NCI-H2029 treated with DMSO at 0.1 percent for 48 hours (cell line): ENCODE measurements at places on chromosomes 12 and 14.
A peak's percentile ranks its signal among the peaks of the same experiment; 100 is the strongest.

GRCh38 chr14:60502541-60502940 is 6.4 kb upstream of the SIX6 start:
- no peak for DNase-seq

DNA sequence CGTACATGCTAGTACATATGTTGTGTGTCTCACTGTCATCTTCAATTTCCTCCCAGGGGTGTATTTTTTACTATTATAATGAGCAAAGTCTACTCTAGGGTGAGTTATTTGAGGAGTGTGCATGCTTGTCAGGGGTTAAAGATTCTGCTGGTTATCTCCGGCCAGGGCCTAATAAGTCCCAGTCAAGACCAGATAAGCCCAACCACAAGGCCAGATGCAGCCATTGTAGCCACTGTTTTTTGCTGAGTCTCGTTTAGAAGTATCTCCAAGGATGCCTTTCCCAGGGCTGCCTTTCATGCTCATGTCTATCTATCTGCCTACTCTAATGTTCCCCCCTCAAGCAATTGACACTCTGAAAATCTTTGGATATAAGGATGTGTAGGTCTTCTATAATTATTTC is 300.5 kb downstream of the IPO8 start:
- no peak for DNase-seq

DNA sequence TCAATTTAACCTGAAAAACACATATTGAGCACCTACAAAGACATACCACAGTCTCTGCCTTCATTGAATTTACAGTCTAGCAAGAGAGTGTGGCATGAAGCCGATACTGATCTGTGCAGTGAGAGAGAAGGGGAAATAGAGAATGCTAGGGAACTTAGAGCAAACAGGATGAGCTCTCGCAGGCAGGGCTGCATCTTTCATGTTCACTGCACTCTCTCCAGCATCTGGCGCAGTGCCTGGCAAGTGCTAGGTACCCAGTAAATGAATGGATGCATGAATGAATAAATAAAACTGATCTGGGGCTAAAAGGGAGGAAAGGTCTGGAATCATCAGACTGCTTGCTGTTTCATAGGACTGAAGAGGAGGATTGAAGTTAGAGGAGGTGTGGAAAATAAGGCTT is 256.5 kb upstream of the NPAS3 start:
- DNase-seq, result peak; percentile 75

GRCh38 chr12:93888964-93889363 is 211.8 kb downstream of the CRADD start:
- DNase-seq, result no peak

DNA sequence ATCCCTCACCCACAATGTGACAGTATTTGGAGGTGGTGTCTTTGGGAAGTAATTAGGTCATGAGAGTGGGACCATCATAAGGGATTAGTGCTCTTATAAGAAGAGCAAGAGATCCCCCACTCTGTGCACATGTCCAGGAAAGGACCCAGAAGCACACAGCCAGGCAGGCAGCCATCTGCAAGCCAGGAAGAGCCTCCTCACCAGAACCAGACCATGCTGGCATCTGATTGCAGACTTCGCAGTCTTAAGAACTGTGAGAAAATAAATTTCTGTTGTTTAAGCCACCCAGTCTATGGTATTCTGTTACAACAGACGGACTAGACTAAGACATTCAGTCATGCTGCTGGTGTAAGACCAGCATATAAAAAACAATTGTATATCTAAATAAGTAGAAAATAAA is 69.8 kb downstream of the EFCAB11 start:
- DNase-seq, result no peak

DNA sequence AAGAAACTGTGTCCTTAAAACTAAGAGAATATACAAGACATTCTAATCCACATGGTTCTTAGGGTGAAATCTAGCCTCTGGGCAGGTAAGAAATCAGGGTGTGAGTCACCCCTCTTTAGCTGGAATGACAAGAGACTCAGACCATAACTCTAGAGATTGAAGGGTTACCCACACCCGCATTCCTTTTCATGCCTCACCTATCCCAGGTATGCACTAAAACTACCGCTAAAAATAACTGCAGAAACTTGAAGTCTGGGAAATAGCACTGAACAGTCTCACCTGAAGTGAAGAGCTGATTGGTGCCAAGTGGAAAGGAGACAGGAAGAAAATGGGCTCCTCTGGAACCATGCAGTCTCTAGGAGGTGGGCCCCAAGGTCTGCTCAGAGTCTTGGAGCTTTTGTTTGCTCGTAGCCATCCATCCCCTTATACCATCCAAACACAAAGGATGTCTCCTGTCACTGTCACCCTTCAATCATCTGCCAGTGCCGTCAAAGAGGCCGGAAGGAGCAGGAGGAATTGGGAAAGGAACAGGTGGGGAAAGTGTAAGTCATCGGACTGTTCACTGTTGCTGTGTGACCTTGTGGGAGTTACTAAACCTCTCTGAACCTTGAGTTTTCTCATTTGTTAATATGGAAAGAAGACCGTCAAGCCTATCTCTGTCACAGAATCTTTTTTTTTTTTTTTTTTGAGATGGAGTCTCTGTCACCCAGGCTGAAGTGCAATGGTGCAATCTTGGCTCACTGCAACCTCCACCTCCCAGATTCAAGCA is 22.4 kb downstream of the DDX47 start:
- DNase-seq, result no peak

GRCh38 chr12:91044586-91044985 is 13.2 kb downstream of the KERA start:
- DNase-seq, result no peak

DNA sequence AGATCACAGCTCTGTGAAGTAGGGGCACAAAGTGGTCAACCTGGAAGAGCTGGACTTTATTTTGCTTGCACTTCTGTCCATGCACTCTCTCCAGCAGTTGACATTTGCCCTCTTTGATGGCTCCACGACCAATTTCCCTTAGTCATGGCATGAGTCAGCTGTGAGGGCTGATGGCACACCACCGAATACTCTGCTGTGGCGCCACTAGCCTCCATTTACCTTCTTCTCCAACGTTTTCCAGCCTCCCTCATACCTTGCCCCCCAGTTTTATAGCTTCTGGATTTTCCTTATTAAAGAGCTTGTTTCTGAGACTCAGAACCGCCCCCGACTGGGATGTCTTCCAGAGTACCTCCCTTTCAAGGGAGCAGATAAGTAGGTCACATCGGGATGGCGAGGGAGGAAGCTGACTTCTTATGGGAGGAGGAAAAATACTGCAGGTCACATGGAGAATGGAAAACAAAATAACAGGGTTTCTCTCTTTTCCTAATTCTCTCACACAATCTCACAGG is 17.6 kb downstream of the NINJ2 start:
- no peak for DNase-seq
